ENCODE measurements at places on chromosomes 11 and 22. TPM values are rescaled to one million over a fixed set of nuclear protein-coding genes. Genes with fewer than 3 reads are reported as not detected.
A peak's percentile ranks its signal among the peaks of the same experiment; 100 is the strongest.

- DNase-seq = no peak
These were observed 62.2 kb upstream of the FADD start for GRCh38 chr11:70140711-70141485.

The SPDYC gene
- total RNA-seq = not detected

The NAALADL1 gene
- total RNA-seq = 40.4 TPM

DNA sequence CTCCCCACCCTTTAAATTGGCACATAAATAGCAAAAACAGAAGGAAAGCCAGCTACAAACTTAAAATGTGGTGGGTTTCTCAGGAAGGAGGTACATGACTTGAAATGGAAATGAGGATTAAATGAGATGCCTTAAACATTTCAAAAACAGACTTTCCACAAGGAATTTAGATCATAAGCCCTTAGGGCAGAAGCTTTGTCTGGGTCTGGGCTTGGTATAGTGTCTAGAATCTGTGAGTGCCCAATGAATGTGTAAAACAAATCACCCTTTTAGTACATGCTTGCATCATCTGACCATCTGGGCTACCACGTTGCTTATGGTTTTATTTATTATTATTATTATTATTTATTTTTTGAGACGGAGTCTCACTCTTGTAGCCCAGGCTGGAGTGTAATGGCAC lies 37.1 kb upstream of the CREB3L1 start:
- DNase-seq = no peak

- DNase-seq = peak; percentile 89
These were observed 669 bp downstream of the MICAL3 start for GRCh38 chr22:18023509-18024275.

DNA sequence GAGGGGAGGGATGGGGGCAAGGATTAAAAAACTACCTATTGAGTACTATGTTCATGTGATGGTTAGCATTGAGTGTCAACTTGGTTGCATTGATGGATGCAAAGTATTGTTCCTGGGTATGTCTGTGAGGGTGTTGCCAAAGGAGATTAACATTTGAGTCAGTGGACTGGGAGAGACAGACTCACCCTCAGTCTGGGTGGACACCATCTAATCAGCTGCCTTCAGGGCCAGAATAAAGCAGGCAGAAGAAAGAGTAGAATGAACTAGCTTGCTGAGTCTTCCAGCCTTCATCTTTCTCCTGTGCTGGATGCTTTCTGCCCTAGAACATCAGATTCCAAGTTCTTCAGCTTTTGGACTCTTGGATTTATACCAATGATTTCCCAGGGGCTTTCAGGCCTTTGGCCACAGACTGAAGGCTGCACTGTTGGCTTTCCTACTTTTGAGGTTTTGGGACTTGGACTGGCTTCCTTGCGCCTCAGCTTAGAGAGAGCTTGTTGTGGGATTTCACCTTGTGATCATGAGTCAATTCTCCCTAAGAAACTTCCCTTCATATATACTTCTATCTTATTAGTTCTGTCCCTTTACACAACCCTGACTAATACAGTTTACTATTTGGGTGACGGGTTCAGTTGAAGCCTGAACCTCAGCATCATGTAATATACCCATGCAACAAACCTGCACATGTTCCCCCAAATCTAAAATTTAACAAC lies 70.2 kb downstream of the MTNR1B start:
- no peak for DNase-seq

The FAM111B gene
- total RNA-seq = 1.8 TPM

DNA sequence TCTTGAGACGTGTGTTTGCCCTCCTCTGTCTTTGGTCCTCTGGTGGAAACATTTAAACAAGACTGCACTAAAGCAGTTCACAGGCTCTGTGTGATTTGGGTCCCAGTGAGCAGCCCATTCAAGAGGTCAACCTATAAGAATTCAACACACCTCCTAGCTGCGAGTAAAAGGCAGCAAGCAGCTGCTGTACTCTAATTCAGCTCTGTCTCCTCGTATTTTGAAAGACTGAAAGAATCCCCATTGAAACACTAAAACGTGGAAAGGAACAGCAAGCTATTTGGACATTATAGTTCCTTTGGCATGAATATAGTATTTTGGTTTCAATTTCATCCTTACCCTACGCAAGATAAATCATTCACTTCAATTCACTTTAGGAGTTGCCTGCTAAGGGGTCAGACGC lies 1046.7 kb downstream of the DLG2 start:
- no peak for DNase-seq

DNA sequence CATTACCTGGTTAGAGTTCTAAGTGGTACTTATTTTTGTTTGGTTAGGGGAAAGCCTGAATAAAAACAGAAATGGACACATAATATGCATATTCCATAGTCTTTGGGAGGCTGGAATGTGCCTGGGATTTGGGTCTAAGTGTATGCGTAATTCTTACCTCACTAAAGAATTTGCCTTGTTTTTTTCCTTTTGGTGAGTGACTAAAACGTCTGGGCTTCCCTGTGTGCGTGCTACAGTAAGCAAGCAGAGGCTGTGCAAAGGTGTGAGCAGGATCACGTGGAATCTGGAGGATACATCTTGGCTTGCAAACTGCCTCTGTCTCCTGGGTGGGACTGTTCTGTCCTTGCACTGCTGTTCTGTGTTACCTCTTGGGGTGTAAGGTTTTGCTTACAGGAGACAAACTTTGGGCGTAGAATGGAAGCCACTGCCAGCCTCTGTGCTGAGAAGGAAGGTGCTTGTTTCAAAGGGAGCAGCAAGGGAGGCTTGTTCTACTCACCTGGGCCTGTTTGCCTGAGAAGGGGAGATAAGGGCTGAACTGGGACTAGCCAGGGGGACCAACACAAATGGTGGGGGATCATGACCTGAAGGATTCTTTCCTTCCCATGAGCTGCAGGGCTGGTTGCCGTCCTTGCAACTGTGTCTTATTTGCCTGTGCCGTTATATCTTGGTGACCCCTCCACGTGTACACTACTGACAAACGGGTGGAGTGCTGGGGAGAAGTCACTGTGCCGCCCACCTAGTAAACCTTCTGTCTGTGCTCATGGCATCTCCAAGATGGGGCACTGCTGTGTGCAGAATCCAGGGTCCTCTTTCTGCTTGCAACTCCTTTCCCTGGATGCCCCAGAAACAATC lies 4.5 kb downstream of the NEAT1 start:
- DNase-seq = peak; percentile 66

DNA sequence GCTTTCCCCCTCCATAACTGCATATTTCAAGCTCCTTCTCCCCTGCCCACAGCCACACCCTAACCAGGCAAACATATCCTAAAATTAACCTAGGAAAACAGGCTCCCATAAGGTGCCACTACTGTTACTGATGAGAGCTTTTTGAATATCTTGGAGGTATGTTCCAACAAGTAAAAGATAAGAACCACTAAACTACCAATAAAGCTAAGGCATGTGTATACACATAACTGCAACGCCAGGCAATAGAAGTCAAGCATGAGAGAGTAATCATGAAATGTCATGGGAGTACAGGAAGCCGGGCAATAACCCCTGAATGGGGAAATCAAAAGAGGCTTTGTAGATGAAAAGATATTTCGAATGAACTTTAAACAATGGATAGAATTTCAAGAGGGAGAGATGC lies 9.3 kb downstream of the MMP13 start:
- DNase-seq = no peak

The FAM180B gene
- not detected for total RNA-seq

The MRPL48 gene
- total RNA-seq = 26.8 TPM

- peak; percentile 59 for DNase-seq
These were observed 135.5 kb downstream of the ETS1 start for GRCh38 chr11:128451652-128452470.

GRCh38 chr11:63908631-63909401 lies 8.1 kb downstream of the RCOR2 start:
- no peak for DNase-seq

The DBX1 gene
- not detected for total RNA-seq

DNA sequence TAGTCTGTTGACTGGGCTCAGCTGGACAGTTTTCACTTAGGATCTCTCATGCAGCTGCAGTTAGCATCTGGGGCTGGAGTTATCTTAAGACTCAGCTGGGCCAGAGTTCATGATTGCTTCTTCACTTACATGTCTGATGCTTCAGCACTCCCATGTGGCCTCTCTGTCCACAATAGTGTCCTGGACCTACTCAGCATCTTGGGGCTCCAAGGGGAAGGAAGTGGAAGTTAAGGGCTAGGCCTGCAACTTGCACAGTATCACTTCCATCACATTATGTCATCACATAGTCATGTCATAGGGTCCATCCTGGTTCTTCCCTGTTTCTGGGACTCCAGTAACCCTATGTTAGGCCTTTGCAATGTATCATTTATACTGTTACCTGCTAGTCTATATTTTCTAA lies 115.9 kb downstream of the C11orf65 start:
- no peak for DNase-seq

DNA sequence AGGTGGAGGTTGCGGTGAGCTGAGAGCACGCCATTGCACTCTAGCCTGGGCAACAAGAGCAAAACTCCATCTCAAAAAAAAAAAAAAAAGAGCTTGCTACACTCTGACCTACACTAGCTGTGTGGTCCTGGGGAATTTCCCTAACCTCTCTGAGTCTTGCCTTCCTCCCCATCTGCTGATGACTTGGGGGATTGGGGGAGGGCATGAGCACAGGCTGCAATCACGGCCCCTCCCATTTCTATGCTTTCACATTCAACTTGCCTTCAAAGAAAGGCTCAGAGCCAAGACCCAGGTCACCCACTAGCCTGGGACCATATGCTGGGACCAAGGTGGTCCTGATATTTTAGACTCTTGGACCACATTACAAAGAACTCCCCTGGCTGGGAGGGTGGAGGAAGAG lies 39.8 kb upstream of the TEF start:
- no peak for DNase-seq

DNA sequence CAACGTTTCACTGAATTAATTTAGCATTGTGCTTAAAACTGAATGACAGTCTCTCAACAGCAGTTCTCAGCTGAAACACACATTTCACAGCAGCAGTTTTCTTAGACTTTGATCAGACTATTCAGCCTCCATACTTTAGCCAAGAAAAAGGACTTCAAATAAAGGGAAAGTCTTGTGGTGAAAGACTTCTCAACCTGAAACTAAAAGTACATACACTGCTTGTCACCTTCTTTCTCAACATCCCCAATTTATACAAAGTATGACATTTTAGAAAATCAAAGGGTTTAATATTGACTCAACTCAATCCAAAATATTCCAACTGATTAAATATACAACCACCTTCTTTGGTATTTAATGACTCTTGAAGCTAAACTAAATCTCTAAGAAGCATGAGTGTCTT lies 419.0 kb downstream of the LRRC4C start:
- DNase-seq = no peak

DNA sequence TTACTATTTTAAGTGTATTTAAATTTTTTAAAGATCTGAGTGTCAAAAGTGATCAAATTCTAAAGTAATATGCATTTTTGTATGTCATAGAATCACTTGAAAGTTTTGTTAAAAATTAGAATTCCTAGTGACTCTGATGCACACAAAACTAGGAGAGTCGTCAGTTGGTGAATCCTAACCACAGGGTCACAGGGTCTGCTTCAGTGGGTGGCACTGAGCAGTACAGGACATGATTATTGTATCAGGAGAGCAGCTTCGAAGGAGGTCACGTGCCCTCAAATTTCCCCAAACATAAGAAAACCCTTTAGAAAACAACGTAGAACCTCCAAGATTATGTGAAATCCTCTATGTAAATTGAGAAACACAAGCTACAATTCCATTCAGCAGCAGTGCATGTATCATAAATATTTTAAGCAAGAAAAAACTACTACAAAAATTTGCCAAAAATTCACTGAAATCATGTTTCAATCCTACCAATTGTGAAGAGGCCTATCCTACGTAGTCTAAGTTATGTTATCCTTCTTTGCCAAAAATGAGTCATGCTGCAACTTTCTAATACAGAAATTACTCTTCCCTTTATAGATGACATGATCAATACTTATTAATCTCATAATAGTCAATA lies 323.6 kb downstream of the AASDHPPT start:
- no peak for DNase-seq

DNA sequence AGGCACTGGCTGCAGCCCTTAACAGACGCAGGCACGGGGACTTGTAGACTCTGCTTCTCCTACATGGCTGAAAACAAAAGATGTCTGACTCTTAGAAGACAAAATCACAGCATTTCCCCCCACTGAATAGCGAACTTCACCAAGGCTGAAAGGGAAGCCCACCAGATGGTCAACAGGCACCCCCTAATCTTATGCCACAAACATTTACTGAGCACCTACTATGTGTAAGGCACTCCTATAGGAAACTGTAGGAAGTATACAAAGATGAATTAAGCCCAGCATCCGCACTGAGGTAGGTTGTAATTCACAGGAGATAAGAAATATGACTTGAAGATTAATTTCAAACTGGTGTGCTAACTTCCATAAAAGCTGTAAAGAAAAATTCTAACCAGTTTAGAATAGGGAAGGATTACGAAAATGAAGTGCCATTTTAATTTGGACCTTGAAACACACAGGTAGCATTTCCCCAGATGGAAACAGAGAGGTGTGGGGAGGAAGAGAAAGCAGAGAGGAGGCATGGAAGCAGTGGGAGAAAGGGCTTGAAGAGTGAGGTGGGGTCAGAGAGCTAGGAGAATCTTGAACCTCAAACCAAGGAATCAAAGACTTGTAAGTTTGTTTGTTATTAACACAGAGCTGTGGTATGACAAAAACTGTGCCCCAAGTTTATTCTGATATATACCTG lies 38.1 kb downstream of the NUMA1 start:
- no peak for DNase-seq

DNA sequence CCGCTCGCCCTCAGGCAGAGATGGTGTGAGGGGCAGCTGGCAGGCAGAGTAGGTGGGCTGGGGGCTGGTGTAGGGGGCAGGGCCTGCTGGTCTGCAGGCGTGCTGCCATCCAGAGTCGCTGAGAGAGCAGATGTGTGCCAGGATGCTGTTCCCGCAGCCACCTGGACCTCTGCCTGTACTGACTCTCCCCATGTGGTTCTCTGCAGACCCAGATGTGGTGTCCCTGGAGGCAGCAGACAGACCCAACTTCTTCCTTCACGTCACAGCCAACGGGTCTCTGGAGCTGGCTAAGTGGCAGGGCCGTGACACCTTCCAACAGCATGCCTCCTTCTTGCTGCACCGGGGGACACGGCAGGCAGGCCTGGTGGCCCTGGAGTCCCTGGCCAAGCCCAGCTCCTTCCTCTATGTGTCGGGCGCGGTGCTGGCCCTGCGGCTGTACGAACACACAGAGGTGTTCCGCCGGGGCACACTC lies 58.6 kb downstream of the OTOG start:
- peak; percentile 35 for DNase-seq

GRCh38 chr22:30996462-30996861 lies 27.4 kb downstream of the TUG1 start:
- no peak for DNase-seq
